ENCODE measurements at places on chromosomes 5 and 9.

- DNase-seq: no peak
Measured at GRCh38 chr9:132012704-132013357, 66.8 kb downstream of the MED27 start.

DNA sequence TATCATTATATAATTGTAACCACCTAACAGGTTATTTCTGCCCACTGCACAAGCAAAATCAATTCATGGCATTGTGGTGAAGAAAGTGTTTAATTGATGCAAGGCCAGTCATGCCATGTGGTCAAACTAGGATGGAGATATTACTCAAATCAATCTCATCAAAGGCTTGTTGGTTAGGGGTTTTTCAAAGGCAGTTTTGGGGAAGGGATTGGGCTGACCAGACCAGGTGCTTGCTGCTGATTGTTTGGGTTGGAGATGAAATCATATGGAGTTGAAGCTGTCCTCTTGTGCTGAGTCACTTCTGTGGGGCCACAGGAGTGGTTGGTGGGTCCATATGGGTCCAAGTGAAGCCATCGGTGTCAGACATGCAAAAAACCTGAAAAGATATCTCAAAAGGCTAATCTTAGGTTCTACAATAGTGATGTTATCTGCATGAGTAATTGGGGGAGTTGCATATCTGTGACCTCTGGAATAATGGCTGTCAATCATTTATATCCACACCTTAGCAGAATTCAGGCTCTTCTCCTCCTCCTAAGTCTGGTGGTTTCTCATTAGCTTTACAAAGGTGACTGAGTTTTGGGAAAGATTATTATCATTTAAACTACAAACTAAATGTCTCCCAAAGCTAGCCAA, 44.9 kb downstream of the HMGCS1 start:
- peak; percentile 35 for DNase-seq

GRCh38 chr9:128102861-128103588, 24.5 kb downstream of the PTGES2 start:
- DNase-seq: no peak

- peak; percentile 85 for DNase-seq
Measured at GRCh38 chr5:143054480-143054941, 284.3 kb downstream of the ARHGAP26 start.

GRCh38 chr9:106945727-106946660, 83.0 kb downstream of the ZNF462 start:
- peak; percentile 3 for DNase-seq

GRCh38 chr5:111072949-111073682, 1.6 kb downstream of the TSLP start:
- peak; percentile 79 for DNase-seq

DNA sequence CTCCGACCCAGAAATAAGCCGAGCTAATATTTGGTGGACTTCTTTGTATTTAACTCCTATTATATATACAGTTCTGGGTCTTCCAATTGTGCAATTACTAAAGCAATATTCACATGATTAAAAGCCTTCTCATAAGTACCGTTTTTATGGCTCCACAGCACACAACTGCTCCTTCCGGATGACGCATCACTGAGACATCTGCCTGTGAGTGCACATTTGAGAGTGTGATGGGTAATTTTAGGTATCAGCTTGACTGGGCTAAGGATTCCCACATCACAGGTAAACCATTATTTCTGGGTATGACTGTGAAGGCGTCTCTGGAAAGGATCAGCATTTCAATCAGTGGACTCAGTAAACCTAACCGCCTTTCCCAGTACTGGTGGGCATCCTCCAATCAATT, 77.5 kb upstream of the SYK start:
- no peak for DNase-seq

- no peak for DNase-seq
Measured at GRCh38 chr9:95411054-95411892, 93.8 kb upstream of the FANCC start.

DNA sequence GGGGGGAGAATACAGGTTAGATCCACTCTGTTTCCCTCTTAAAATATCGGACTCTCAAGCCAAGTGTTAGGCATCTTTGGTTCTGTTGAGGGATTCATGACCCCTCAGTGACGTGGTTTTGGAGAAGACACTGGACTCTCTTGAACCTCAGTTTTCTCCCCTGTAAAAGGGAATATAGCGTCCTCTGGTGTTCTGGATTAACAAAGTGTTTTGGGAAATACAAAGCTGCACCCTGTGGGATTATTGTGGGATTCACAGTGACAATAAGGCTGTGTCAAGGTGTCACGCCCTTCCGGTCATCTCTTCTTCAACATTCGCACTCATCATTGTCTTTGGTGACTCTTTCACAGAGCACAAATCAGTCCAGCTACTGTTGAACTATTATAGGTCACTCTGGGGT, 139.0 kb downstream of the IRX1 start:
- DNase-seq: no peak

- no peak for DNase-seq
Measured at GRCh38 chr5:33321026-33321425, 119.7 kb upstream of the TARS1 start.

- peak; percentile 2 for DNase-seq
Measured at GRCh38 chr5:123035918-123036390, 571 bp downstream of the PPIC start.

GRCh38 chr9:21102305-21102704, 24.6 kb upstream of the IFNB1 start:
- DNase-seq: no peak

DNA sequence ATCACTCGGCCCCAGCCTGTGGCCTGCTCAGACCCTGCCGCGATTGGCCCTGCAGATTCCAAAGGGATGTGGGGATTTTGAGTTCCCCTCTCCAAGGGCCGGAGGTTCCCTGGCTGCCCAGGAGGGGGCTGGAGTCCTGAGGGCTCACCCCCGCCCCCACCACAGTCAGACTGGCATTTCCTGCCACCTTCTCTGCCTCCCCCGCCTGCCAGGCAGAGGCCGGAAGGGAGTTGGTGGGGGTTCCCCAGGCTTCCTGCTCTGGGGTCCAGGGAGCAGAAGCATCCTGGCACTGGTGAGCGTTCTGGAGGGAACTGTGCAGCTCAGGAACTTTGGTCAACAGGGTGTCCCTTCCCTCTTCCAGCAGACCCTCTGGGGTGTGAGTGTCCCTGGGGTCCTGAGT, 70.6 kb downstream of the RXRA start:
- no peak for DNase-seq

- DNase-seq: no peak
Measured at GRCh38 chr9:98609646-98610045, 99.1 kb downstream of the GABBR2 start.

- DNase-seq: peak; percentile 59
Measured at GRCh38 chr5:131281133-131281867, 17.4 kb downstream of the CDC42SE2 start.

GRCh38 chr9:129632460-129632859, 6.5 kb downstream of the NTMT1 start:
- no peak for DNase-seq

DNA sequence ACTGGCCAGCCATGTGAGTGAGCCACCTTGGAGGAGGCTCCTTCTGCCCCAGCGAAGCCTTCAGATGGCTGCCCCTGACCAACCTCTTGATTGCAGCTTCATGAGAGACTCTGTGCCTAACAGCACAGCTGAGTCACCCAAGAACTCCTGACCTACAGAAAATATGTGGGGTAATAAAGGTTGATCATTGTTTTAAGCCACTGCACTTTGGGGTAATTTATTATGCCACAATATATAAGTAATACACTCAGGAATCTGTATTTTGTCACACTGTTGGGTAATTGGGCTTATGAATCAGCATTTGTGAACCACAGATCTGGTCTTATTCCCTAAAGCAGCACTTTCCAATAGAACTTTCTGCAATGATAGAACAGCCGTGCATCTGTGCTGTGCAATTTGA, 24.4 kb upstream of the VDAC1 start:
- no peak for DNase-seq

DNA sequence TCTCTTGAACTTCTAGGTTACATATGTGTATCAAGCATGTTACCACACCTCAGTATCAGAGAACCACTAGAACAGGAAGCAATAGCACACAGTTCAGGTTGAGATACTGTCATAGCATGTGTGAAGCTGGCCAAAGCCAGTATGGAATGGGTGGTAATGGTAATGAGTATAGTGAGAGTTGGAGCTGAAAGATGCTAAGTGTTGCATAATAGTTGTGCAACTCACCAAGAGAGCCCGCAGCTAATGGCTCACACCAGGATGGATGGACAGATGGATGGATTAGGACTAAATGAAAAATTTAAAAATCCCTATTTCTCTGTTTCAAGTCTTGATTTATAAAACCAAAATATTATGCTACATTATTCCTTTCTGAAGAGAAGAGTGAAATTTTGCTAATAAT, 53.4 kb upstream of the KCNN2 start:
- no peak for DNase-seq

DNA sequence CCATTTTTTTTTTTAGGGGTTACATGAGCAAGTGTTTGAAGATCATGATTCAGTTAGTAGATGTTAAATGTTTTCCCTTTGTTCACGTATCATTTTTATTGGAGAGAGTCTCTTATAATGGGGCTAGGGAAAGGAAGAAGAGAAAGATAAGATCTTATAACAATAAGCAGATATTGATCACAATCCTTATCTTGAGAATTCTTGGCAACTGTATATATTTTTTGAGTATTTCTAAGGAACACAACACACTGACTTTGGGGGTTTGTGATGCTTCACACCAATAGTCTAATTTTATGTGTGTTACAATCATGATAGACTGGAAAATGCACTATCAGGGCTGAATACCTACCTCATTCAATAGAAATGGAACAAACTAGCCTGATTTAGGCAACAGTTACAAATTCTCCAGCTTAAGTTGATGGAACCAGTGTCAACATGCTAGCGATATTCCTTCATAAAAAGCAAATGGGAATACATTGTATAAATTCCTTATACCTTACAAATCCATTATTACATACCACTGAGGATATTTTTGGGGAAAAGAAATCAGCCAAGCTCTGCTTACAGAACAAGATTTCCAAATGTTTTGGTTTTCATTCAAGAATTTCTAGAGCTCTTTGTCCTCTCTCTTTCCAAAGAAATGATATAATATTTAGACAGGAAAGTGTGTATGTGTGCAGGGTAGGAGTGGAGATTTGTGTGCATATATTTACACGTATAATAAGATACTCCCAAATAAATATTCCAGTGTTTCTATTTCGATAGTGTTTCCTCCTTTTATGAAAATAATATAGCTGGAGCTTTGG, 41.5 kb downstream of the SVEP1 start:
- DNase-seq: no peak

DNA sequence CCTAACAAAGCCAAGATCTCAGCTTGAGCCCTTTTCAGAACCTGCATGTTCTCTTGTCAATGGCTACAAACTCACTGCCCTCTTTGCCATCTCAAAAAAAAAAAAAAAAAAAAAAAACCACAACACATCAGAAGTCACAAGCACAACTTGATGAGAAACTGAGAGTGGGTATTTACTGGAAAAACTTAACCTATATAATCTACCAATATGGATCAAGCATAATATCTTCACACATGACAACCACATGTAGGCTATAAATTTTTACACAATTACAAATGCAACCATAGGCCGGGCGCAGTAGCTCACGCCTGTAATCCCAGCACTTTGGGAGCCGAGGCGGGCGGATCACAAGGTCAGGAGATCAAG, 9.0 kb downstream of the MTMR12 start:
- DNase-seq: no peak

- peak; percentile 74 for DNase-seq
Measured at GRCh38 chr5:84384604-84385575, at the start of gene EDIL3. Gene EDIL3, minus strand, starts transcription at chr5:84384880. Its CDS starts 506 bp downstream, at chr5:84384374.

DNA sequence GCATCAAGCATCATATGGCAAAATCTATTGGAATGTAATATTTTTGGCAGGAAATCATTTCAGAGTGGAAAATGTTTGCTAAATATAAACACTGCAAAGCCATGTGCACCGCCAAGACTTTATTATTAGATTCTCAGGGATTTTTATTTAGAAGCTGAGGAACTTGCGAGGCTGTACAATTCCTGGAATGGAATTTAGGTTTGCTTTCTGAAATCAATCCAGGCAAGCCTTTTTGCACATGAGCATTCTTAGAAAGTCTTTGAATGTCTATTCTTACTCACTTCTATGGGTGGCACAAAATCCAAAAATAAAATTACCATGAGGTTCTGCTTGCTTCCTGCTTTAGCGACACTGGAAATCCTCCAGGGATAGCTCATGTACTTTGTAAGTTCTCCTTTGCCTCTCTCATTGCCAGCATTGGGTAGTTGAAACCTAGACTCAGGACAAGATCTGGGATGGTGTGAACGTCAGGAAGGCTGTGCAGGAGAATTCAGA, 71.5 kb upstream of the PALM2AKAP2 start:
- DNase-seq: no peak

- DNase-seq: no peak
Measured at GRCh38 chr5:40224421-40224820, 455.3 kb upstream of the PTGER4 start.

- no peak for DNase-seq
Measured at GRCh38 chr9:81902196-81902595, 26.0 kb upstream of the SPATA31D4 start.

- no peak for DNase-seq
Measured at GRCh38 chr9:127303830-127304229, 39.3 kb downstream of the GARNL3 start.

GRCh38 chr9:77176686-77177142, 620 bp upstream of the VPS13A start:
- peak; percentile 59 for DNase-seq

All from OCI-M1 (cell line).